ENCODE measurements at places on chromosomes 12 and 14.

DNA sequence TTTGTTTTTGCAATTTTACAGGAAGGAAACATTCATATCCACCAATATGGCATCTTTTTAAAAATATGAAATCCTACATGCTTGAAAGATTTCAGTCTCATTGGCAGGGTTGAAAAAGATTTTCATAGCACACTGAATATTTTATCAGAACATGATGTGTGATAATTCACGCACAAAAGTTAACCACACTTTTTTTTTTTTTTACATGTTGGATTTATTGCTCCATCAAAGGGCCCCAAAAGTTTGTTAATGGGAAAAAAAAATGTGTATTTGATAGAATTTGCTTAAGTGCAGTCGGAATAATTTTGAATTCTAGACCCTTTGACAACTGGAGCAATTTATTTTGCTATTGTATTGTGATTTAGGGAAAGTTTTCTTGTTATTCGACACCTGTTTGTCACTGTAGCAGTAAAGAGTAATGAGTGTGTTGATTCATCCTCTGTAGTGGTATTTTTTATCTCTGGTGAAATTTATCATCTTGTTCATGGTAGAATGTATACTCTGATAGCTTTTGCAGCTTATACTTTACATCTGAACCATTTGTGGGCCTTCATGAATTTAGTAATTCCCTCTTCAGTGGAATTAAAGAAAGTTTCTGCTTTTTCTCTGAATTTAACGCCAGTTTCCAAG is 1.1 kb downstream of the EML1 start:
- DNase-seq = no peak

GRCh38 chr12:28568704-28569103 is 378.4 kb downstream of the CCDC91 start:
- no peak for DNase-seq

- peak; percentile 44 for DNase-seq
Observed at GRCh38 chr14:90509403-90509802, 112.6 kb downstream of the CALM1 start.

GRCh38 chr12:12736759-12737676 is 19.9 kb downstream of the CDKN1B start:
- peak; percentile 87 for DNase-seq

GRCh38 chr12:119949594-119949993 is 39.4 kb upstream of the BICDL1 start:
- no peak for DNase-seq

DNA sequence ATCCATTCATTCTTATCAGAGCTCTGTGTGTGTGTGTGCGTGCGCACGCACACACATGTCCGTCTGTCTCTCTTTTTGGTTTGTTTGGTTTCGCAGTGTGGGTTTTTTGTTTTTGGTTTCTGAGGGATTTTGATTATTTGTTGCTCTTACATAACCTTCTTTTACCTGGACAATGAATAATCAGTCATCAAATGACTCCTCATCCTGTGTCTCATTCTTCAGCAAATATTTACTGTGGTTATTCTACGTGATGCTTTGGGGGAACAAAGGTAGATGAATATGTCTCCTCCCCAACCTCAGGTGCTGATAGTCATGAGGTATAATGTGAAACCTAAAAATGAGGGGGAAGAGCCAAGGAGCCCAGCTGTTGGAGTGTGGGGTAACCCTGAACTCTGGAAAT is 92.4 kb downstream of the SAMD4A start:
- no peak for DNase-seq

- no peak for DNase-seq
Observed at GRCh38 chr14:100336618-100337530, 13.7 kb downstream of the SLC25A47 start.

- DNase-seq = no peak
Observed at GRCh38 chr12:43812926-43813325, 6.8 kb upstream of the TWF1 start.

- no peak for DNase-seq
Observed at GRCh38 chr12:103676893-103677292, 89.8 kb downstream of the STAB2 start.

GRCh38 chr12:33944703-33945437 is 77.4 kb upstream of the ALG10 start:
- DNase-seq = no peak

GRCh38 chr12:85874031-85874461 is at the start of gene NTS:
NTS (plus strand) TSS chr12:85874295; CDS start chr12:85874404, 109 bp downstream.
- peak; percentile 77 for DNase-seq

- DNase-seq = peak; percentile 75
Observed at GRCh38 chr12:12081836-12082497, 11.2 kb downstream of the BCL2L14 start.

DNA sequence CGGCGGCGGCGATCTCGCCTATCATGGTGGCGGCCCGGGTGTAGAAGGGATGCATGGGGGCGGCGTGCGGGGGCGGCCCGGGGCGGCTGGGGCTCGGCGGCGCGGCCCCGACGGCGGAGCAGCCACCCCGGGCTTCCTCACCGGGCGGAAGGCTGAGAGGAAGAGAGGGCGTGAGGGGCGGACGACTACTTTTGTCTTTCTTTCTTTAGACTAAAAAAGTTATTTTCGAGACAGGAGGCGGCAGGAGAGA is 240 bp downstream of the BTG1 start:
- DNase-seq = no peak

GRCh38 chr14:54353694-54354093 is 43.1 kb upstream of the CDKN3 start:
- DNase-seq = no peak

GRCh38 chr14:75063491-75064204 is at the start of gene ACYP1:
ACYP1 (minus strand) TSS chr14:75064024; CDS start chr14:75063553, 471 bp downstream.
- DNase-seq = peak; percentile 96

DNA sequence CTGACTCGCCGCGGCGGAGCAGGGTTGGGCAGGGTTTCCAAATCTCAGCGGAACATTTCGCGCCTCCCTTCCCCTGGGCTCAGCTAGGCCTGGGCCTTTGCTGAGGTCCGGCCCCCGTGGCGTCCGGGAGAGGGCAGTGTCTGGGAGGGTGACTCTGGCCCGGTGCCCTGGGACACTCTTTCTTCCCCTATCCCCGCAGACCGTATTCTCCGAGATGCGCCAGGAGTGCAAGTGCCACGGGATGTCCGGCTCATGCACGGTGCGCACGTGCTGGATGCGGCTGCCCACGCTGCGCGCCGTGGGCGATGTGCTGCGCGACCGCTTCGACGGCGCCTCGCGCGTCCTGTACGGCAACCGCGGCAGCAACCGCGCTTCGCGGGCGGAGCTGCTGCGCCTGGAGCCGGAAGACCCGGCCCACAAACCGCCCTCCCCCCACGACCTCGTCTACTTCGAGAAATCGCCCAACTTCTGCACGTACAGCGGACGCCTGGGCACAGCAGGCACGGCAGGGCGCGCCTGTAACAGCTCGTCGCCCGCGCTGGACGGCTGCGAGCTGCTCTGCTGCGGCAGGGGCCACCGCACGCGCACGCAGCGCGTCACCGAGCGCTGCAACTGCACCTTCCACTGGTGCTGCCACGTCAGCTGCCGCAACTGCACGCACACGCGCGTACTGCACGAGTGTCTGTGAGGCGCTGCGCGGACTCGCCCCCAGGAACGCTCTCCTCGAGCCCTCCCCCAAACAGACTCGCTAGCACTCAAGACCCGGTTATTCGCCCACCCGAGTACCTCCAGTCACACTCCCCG is 3.0 kb downstream of the WNT1 start:
- DNase-seq = peak; percentile 66

- DNase-seq = no peak
Observed at GRCh38 chr12:44433659-44434058, 442.5 kb downstream of the NELL2 start.

DNA sequence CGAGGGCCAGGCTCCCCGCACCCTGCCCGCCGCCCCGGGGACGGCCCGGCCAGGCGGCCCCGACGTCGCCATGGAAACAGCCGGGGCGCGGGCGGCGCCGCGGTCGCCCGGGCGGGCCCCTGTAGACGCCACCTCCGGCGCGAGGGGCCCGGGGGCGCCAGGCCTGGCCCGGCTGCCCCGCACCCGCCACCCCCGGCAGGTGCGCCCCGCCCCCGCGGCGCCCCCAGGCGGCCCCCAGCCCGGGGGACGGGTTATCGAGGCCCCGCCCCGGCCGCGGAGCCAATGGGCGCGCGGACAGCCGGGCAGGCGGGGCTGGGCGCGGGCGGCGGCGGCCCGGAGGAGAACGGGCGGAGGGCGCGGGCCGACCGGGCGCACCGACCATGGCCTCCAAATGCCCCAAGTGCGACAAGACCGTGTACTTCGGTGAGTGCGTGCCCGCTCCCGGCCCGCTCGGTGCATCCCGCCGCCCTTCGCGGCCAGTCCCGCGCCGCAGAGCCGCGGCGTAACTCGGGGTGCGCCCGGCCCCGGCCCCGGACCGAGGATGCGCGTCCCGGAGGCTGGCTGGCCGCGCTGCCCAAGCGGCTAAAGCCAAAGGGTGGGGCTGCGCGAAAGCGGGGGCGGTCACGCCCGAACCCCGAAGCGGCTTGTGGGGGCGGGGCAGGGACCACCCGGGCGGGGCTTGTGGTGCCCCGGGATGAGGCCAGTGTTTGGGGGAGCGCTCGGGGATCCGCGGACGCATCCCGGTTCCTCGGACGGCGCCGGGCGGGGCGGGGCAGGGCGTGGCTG is at the start of gene CRIP2:
Gene CRIP2 (plus strand): TSS at position 339 of the 786 bp plus-strand sequence. CDS start 42 bp downstream, at position 381.
- DNase-seq = peak; percentile 40

GRCh38 chr14:49019467-49020115 is 566.6 kb downstream of the RPS29 start:
- peak; percentile 5 for DNase-seq

GRCh38 chr14:96042248-96042930 is 3.2 kb downstream of the C14orf132 start:
- DNase-seq = no peak

DNA sequence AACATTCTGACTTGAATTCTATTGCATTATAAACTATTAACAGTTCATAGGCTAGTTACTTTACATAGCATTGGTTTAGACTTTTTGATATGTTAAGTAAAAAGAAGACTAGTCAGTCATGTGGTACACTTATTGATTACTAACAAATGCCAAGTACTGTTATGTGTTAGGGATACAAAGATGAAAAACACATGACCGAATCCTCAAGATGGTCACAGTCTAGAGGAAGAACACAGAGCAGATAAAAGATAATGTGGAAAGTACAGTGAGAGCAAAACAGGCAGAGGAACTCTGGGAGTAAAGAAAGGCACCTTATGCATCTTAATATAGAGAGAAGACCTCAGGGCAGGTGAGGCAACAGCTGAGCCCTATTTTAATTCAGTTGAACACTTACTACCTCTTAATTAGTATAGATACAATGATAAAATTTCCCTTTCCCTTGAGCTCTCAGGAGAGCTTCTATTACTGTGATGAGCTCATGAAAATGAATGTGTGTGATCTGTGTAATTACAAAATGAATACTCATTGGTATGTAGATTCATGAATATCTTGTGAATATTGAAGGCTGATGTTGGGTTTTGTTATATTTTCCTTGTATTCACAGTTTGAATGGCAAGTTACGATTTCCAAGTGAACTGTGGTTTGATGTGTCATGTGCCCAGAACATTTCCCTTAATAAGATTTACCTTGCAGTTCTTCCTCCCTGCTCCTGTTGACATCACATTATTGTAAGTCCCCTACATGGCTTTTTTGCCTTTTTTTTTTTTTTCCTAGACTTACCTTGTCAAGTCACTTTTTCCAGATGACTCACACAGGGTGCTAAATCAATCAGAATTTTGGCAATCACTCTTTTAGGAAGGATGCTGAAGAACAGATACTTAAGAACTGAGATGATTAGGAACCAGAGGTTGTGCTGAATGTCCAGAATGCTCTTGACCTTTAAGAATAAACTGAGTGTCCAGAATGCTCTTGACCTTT is 29.5 kb upstream of the MSRB3 start:
- DNase-seq = no peak

GRCh38 chr12:3416670-3417069 is 74.3 kb upstream of the PRMT8 start:
- peak; percentile 7 for DNase-seq

GRCh38 chr12:6182279-6182898 is 17.8 kb upstream of the CD9 start:
- peak; percentile 73 for DNase-seq

- DNase-seq = peak; percentile 50
Observed at GRCh38 chr12:107439026-107439738, 246.4 kb upstream of the PWP1 start.

DNA sequence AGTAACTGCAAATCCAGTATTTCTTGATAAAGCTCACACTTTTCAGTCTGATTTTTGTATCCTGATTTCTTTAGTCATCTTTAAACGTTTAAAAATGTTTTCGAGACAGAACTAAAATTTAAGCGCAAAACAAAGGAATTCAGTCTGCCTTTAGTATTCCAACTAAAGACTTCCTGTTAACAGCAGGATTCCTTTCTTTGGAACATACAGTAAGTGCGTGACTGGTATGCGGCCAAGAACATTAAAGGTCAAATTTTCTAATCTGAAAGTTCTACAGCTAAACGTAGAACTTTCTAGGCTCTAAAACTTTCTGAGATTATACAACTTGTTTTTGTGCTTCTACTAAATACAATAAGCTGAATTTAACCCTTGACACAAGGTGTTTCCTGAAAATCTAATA is 9.9 kb downstream of the SAV1 start:
- DNase-seq = no peak

DNA sequence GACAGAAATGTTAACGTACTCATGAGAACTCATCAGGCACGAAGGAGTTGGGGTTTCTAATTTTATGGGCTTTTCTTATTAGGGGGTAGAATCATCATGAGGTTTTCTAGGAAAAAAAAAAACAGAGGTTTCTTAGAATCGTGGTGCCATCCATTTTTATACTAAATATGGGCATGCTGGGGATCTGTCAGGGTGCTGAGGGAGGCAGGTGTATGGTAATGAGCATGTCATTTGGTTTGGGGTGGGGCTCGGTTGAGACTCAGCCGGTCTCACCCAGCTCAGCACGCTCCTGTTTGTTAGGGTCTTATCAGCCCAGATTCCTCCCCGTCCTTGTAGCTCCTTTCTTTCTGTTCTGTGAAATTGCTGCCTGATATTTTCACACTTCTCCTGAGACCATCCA is 98.2 kb downstream of the DICER1 start:
- no peak for DNase-seq

DNA sequence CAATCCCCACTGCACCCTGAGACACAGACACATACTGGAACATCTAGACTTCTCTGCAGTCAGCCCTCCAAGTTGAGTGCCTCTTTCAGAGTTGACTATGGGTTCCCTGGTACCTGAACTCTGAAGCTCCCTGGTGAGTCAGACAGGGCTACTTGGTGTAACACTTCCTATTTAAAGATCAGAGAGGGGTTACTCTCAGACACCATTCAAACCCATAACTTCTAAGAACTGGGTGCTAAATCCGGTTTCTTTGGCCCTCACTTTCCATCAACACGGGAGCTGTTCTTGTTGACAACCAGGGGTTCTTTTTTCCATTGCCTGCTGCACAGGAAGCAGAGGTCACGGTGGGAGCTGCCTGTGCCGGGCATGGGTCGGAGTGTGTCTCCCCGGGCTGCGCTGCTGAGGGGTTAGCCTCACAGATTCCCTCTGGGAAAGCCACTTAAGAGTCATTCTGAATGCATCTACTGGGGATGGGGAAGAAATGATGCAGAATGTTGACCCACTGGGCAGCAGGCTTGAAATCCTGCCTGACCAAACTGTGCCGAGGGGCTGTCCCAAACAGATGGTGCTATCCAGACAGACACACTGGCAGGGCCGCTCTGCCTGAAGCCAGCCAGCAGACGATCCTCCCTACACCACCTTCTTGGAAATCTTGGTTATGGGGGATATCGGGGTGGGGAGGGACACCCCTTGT is 74.1 kb downstream of the PITPNM2 start:
- peak; percentile 25 for DNase-seq

Measured in hematopoietic multipotent progenitor cell treated with erythropoietin and hydrocortisone succinate and interleukin-3 and kit ligand, for 4 days (in vitro differentiated cells).